ENCODE measurements at places on chromosomes 12 and 14. TPM values are rescaled to one million over a fixed set of nuclear protein-coding genes. Genes with fewer than 3 reads are reported as not detected.

GRCh38 chr14:67502867-67503266 lies 14.3 kb upstream of the TMEM229B start:
- no peak for DNase-seq

- DNase-seq, result no peak
Measured at GRCh38 chr12:84624601-84625000, 288.0 kb downstream of the SLC6A15 start.

DNA sequence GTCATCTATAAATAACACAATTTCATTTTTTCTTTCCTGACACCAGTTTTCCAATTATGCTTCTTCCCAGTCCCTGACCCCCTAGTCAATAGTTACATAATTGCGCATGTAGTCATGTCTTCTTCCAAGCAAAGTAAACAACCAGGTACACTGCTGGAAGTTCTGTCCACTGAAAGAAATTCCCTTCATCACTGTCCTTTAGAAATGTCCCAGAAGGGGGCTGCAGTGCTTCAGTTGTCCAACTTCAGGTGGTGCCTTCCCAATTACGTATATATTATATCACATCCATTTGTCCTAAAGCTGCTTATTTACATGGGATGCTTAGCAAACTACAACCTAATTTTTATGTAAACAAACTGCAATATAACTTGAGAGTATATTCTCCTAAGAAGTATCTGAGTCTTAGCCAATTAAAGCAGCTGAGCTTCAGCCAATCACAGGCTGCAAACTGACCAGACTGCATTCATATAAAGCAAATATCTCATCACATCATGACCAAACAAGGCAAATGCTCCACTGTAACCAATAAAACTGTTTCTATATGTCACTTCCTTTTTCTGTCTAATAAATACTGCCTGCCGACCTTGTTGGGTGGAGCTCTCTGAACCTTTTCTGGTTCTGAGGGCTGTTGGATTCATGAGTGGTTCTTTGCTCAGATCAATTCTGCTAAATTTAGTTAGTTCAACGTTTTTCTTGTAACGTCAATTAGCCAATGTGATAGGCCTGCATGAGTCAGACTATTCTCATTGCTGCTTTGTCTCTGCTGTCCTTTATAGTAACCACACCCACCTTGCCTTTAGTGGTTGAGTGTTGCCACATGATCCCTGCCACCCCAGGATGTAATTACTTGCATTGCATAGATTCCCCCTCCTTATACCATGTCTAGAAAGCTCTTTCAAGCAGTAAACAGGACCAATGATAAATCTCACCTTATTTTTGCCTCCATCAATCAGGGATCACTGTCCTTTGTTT lies 239.3 kb downstream of the ALG10B start:
- DNase-seq, result no peak

GRCh38 chr14:21486640-21487087 lies 9.7 kb downstream of the TOX4 start:
- DNase-seq, result no peak

GRCh38 chr14:61563880-61564617 lies 131.3 kb upstream of the HIF1A start:
- no peak for DNase-seq

DNA sequence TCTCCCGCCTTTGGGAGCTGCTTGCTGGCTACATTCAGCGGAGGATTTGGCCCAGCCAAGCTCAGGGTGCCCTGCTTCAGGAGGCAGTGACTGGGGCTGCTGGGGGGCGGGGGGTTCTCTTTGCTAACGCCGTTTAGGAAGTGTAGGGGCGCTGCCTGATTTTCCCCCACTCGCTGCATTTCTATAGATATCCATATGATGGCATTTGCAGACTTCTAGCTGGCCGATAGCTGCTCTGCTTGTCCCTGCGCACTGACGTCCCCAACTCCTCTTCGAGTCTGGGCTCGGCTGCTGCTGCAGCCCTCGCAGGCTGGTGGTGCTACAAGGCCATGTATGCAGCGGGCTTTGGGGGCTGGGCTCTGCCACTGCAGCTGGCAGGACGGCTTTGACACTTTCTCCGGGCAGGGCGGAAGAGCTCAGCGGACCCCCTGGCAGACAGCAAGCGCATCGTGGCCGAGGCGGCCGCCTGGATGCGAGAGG lies 3.1 kb downstream of the LRFN5 start:
- peak; percentile 22 for DNase-seq

ZDHHC22 gene
- total RNA-seq, result not detected

GALNT9 gene
- 0.12 TPM for total RNA-seq

REP15 gene
- 0.57 TPM for total RNA-seq

FGF6 gene
- not detected for total RNA-seq

Measured in ovary (tissue), 10 donors.